SIG-M5 (cell line): ENCODE measurements at places on chromosomes 1 and 21.
A peak's percentile ranks its signal among the peaks of the same experiment; 100 is the strongest.

DNA sequence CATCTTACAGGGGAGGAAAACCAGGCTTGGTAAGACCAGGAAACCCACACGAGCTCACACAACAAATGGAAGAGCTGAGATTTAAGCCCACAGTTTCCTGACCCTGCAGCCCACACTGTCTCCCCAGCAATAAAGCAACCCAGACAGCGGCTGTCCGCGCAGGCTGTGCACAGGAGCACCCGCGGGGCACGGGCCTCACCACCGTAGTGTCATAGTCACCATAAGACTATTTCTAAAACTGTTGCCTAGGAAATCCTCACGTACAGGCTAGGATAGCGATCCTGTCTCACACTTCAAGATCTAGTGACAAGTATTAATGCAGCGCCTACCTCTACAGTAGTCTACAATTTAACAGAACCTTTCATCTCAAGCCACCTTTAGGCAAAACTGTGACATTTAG is 54.0 kb upstream of the SYT6 start:
- DNase-seq, result no peak

DNA sequence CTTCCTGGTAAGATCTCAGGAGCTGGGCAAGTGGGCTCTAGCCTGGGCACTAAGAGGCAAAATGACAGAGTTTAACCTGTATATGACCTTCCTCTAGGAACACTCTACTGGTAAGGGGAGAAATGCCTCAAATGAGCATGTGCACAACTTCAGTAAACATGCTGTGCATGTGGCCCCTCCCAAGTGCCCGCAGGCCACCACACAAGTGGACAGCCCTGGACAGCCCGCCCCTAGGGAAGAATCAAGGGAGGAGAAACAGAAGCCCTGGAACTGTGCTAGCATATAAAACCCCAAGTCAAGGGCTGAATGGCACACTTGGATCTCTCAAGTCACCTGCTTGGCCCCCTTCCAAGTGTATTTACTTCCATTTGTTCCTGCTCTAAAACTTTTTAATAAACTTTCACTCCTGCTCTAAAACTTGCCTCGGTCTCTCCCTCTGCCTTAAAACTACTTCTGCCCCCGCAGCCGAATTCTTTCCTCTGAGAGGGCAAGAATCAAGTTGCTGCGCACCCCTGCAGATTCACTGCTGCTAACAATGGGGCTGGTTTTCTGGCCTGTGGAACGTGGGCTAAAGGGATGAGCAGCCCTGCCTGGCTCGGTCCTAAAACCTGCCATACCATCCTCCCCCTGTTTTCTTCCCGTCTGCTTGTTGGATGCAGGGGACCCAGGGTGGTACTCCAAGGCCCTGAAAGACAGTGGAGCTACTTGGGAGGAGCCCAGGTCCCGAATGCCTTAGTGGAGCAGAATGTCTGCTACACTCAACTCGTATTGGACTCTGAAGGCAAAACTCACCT is 93.5 kb downstream of the IER5 start:
- DNase-seq, result no peak

GRCh38 chr1:203133970-203134725 is 6.6 kb downstream of the ADORA1 start:
- no peak for DNase-seq

DNA sequence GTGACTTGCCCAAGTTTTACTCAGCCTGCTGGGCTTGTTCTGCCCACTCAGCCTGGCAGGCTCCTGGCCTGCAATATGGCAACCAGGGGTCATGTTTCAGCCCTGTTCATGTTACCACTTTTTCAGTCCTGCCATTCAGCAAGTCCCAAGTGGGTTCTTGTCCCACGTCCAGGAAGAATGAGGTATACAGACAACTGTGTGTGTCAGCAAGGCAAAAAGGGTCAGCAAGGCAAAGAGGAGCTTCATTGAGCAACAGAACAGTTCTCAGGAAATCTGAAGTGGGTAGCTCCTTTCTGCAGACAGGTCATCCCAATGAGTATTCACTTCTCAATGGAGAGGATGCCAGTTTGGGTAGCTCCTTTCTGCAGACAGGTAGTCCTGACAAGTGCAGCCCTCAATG is 1233.3 kb upstream of the B3GALT2 start:
- no peak for DNase-seq

GRCh38 chr1:31818206-31818605 is 2.4 kb upstream of the SPOCD1 start:
- no peak for DNase-seq

- no peak for DNase-seq
These were observed 501 bp downstream of the FBXO6 start for GRCh38 chr1:11664336-11665065.

GRCh38 chr21:37866027-37866426 is 50.2 kb downstream of the KCNJ6 start:
- peak; percentile 93 for DNase-seq

DNA sequence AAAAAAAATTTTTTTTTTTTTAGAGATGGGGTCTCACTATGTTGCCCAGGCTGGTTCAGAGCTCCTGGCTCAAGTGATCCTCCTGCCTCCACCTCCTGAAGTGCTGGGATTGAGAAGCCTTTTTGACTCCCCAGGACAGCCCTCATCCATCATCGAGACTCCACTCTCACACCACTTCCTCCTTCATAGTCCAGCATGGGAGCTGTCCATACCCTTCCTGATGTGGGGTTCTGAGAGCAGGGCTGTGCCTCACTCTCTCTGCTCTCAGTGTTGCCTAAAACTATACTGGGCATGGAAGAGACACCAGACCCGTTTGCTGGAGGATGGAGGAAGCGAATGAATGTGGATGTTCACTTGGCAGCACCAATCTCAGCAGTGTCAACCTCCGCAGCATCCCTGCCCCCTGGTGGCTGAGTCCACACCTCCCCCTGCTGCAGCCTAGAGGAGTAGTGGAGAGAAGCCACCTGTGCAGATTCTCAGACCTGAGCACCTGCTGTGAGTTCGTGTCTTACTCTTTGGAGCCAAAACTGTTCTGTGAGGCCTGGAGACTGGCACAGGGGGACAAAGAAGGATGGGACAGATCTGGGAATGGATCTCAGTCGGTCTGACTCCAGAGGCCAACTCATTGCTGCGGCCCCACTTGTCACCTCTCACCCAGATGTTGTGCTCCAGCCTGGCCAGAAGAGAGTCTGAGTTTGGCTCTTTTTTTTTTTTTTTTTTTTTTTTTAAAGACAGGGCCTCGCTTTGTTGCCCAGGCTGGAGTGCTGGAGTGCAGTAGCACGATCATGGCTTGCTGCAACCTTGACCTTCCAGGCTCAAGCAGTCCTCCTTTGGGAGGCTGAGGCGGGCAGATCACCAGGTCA is 17.7 kb downstream of the TINAGL1 start:
- no peak for DNase-seq

GRCh38 chr1:229440851-229441537 is 7.1 kb upstream of the ACTA1 start:
- DNase-seq, result no peak

DNA sequence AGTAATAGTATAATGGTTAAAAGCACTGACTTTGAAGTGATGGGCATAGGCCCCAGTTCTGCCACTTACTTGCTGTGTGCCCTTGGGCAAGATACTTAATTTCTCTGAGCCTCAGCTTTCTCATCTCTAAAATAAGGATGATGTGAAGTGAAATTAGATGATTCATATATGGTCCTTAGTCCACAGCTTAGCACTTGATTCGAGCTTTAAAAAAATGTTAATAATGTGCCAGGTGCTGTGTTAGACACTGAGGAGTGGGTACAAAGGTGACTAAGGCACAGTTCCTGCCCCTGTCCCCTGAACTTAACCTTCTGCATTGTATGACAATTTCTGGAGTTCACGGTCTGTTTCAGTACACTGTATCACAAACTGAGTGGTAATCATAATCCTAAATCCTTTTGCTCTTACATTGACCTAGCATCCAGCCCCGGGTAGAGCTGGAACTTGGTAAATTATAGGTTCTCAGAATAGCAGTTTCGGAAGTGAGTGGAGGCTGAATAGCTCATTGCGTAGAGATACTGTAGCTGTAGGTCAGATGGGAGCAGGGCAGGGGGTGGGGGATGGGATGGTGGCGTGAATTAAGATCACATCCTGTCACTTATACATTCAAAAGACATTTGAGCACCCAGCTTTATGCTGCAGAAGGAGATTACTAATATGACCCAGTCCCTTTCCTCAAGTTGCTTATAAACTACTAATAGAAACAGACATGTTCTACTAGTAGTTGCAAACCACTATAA is 1.5 kb downstream of the ZNF691 start:
- no peak for DNase-seq

DNA sequence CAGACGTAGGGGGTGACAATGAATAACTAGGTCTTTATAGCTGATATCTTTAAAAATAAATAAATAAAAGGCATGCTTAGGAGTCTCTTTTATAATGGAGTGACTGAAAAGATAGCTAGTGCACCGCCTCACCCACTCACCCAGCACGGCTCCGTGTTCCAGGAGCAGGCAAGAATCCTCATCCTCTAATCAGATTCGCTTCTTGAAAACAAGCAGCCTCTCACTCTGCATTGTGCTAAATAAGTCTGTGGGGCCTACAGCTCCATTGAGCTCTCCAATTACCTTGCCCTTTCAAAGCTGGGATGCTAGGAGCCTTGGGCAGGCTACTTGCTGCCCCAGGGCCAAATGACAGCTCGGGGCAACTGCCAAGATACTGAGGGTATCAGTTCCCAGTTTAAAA is 91.5 kb downstream of the TIAM1 start:
- DNase-seq, result no peak

DNA sequence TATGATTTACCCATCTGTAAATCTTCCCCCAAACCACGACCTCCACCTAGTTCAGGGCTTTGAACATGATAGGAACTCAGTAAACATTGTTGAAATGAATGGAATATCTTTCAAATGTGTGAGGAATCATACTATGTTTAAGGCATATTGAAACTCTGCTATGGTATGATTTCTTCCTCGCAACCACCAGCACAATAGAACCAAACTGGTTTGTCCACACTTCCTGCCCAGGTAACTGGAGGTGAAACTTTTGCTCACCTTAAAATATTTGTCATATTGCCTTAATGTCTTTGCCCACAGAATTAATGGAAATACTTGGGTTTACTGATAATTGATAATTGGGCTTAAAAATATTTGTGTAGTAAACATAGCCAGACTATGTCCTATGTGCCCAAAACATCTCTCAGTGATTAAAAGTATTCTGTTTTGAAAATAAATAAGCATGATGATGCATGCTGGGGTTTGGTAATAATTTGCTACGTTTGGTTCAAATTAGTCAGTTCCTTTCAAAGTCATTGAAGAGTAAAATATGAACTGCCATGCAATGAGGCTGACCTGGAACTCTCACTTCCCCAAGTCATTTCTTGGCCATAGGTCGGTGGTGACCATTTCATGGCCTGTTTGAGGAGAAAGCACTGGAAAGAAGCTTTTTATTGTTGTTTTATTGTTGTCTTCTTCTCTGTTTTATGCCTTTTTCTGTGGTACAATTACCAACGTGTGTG is 73.3 kb downstream of the TNFSF18 start:
- no peak for DNase-seq

DNA sequence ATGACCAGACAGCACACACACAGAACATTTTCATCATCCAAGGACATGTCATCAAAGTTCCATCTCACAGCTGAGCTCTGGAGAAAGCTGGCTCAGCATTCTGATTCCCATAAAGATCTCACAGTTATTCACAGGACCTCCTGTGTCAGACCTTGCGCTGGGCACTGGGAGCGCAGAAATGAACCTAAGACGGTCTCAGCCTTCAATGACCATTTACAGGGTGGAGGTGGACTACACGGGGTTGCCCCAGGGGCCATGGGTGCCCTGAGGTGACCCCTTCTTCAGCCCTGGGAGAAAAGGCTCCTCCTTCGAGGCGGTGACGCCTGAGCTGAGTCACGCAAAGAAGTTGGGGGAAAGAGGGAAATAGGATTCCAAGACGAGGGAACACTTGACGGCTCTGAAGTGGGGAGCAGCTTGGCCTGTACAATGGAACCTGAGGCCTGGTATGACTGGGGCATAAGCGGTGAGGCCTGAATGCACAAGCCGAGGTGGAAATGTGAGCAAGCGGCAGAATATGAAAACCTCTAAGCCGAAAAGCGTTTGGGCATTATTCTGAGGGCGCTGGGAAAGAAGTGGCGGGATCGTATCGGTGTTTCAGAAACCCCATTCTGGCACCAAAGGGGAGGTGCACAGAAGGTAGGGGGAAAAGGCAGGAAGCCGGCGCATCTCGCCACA is 797 bp downstream of the CC2D1B start:
- DNase-seq, result no peak

DNA sequence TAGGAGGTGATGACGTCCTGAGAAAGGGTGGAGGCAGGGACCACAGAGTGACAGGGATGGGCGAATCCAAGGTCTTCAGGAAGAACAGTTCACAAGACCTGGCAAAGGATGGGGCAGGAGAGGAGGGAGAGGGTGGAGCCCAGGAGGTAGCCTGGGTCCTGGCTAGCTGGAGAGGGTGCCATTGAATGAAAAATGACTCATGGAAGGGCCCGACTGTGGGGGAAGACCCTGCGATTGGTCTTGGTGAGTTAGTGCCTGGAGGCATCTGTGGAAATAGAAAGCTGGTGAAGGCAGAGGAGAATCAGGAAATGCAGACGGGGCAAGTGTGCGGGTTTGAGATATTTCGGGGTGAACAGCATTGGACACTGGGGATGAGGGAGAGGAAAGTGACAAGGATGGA is 60.3 kb upstream of the SLC45A1 start:
- no peak for DNase-seq

DNA sequence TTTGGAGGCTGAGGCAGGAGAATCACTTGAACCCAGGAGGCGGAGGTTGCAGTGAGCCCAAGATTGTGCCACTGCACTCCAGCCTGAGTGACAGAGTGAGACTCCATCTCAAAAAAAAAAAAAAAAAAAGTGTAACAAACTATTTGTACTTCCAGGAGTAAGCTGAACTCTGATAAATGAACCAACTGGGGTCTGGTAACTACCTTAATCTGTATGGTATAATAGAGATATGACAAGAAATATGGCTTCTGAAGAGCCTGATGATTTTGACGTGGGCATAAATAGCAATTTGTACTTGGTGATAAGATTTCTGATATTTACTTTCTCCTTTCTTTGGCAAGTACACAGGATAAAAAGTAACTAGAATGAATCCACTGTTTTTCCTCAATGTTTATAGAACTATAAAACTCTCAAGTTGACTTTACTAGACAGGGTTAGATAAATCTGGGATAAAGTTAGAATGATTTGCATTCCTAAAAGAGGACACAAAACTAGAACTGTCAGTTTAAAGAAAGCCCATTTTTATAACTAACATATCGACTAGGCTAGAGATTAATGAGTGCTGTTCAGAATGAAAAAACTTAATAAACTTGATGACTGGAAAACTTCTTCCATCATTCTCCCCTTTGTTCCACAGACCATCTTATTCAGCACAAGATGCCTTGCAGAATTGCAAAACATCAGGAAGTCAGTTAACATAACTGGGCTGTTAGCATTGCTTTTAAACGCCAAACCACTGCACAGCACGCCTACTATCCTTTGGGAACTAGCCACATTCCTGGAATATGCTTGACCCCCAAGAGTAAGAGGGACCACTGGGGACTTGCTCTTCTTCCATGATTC is 51.5 kb upstream of the EDARADD start:
- DNase-seq, result no peak
